Hair follicle dermal papilla cell (primary cell): ENCODE measurements at places on chromosomes 5 and 9. TPM values are rescaled to one million over a fixed set of nuclear protein-coding genes. Genes with fewer than 3 reads are reported as not detected.

The TERT gene
- not detected in 2 replicates for total RNA-seq

The KCNMB1 gene
- under 0.01 and 0.12 TPM in 2 replicates for total RNA-seq

The COL27A1 gene
- total RNA-seq: 50.0 and 62.6 TPM in 2 replicates

The SHISAL2B gene
- total RNA-seq: not detected in 2 replicates

The CCDC69 gene
- total RNA-seq: 4.4 and 6.7 TPM in 2 replicates

The GMCL2 gene
- not detected in 2 replicates for total RNA-seq

The CERCAM gene
- total RNA-seq: 194 and 208 TPM in 2 replicates

The GADD45G gene
- total RNA-seq: 0.61 and 0.81 TPM in 2 replicates

The PPP3R2 gene
- total RNA-seq: not detected in 2 replicates
